ENCODE measurements at places on chromosomes 16 and 17.
A peak's percentile ranks its signal among the peaks of the same experiment; 100 is the strongest.

- no peak for DNase-seq
These were observed 45.7 kb upstream of the KPNB1 start for GRCh38 chr17:47603830-47604597.

GRCh38 chr16:7013990-7014389 is 318.7 kb upstream of the RBFOX1 start:
- DNase-seq = no peak

DNA sequence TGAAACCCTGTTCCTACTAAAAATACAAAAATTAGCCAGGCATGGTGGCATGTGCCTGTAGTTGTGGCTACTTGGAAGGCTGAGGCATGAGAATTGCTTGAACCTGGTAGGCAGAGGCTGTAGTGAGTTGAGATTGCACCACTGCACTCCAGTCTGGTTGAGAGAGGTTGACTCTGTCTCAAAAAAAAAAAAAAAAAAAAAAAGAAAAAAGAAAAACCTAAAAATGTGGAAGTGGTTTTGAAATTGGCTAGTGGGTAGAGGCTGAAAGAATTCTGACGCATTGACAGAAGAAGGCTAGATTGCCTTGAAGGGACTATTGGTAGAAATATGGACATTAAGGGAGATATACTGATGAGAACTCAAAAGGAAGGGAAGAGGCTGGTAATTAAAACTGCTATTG is 33.6 kb upstream of the CPPED1 start:
- DNase-seq = no peak

DNA sequence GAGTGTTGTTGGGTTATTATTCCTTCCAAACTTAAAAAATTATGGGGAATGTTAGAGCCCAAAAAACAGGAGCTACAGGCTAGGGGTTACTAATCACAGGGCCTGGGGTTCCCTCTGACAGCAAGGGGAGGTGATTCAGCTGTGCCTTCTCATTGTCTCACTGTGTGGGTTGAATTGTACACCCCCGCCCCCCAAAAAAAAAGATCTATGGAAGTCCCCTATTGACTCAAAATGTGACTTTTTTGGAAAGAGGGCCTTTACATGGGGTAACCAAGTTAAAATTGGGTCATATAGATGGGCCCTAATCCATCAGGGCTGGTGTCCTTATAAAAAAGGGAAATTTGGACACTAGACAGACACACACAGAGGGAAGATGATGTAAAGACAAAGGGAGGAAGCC is 190.2 kb downstream of the SOX9 start:
- no peak for DNase-seq

DNA sequence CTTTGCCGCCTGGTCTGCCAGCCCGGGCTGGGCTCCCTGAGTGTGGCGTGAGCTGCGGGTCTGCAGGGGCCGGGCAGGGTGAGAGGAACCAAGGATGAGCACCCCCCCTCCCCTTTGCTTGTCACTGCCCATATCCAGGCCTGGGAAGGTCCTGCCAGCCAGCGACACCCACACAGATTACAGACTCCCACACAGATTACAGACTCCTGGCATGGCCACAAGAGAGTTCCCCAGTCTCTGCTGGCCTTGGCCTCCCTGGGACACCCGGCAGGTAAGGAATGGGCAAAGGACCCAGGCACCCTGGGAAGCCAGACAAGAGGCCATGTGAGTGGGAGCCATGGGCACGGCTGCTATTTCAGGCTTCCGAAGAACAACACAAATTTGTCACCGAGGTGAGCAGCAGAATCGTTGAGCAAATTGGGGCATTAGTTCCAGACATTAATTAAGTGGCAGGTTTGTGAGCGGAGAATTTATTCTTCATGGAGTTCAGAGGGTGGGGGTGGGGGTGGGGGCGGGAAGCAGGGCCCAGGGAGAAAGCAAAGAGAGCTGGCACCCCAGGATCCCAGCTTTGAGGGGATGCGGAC is 41.4 kb downstream of the SRCIN1 start:
- no peak for DNase-seq

- DNase-seq = no peak
These were observed 13.7 kb downstream of the ALOX12B start for GRCh38 chr17:8073627-8074484.

GRCh38 chr16:10983159-10983558 is 38.8 kb downstream of the CLEC16A start:
- no peak for DNase-seq

DNA sequence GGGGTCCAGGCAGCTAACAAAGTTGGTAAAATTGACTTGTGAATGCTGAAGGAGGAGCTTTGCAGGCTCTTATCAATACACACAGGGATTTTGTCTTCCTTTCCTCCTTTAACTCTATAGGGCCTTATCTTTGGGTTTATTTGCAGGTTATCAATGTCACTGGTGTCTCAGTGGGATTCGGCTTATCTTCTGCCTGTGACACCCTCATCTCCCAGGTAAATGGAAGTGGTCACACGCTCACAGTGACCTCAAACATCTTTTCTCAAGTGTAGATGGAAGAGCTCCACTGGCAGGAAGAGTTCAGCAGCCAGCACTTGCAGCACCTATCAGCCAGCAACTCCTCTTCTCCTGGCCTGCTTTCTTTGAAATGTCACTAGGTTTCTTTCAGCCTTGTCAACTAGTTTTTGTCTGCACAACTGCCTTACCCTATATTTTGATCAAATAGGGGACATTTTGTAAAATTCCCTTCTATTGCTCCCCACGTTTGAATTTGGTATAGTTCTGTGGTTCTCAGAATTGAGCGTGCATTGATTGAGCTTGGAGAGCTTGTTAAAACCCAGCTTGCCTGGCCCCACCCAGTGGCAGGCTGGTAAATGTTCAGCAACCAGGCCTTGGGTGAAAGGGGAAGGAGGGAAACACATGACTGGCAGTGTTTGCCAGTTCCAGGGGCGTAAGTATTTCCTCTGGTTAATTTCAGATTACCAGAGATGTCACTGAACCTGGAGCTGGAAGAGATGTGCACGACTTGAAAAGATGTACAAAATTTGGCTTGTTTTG is 12.8 kb downstream of the SLC47A1 start:
- DNase-seq = no peak

DNA sequence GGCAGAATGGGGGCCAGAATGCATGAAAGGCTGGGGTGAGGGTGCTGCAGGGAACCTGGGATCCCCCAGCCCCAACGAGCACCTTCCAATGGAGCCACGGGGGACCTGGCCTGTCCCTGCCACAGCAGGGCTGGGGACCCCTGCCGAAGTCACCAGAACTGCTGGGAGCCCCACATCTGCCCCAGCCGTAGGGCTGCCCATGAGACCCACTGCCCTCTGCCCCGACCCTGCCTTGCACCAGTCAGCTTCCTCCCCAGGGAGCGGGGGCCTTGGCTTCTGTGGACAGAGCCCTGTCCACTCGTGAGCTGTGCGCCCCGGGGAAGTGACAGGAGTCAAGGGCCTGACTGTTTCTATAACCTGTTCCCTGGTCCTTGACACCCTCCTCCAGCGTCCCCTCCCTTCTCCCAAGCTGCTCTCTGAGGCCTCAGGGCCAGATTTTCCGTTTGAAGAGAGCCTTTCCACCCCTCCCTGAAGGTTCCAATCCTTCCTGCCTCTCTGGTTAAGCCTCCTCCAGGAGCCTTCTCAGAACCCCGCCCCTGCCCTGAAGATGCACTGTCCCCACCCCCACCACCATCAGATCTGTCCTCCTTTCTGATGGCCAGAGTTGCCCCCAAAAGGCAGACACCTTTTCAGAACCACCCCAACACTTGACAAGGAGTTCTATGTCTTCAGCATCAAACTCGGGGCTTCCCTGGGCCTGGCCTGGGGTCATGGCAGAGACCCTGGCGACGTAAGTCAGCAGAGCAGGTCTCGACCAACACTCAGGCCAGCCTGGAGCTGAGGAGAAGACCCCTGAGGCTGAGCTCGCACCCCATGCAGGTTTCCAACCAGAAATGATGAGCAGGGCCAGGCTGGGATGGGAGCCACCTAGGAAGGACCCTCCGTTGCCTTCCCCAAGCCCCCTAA is 10.7 kb upstream of the PRR29 start:
- no peak for DNase-seq

- DNase-seq = no peak
These were observed 1.6 kb downstream of the NDUFAF8 start for GRCh38 chr17:81240761-81241160.

GRCh38 chr17:80702315-80703141 is 157.9 kb downstream of the RPTOR start:
- no peak for DNase-seq

GRCh38 chr17:17137731-17138585 is 68.2 kb downstream of the PLD6 start:
- DNase-seq = no peak

- DNase-seq = no peak
These were observed 551.1 kb upstream of the CDH11 start for GRCh38 chr16:65672960-65673359.

GRCh38 chr17:38777641-38778250 is 21.6 kb downstream of the PIP4K2B start:
- DNase-seq = no peak

DNA sequence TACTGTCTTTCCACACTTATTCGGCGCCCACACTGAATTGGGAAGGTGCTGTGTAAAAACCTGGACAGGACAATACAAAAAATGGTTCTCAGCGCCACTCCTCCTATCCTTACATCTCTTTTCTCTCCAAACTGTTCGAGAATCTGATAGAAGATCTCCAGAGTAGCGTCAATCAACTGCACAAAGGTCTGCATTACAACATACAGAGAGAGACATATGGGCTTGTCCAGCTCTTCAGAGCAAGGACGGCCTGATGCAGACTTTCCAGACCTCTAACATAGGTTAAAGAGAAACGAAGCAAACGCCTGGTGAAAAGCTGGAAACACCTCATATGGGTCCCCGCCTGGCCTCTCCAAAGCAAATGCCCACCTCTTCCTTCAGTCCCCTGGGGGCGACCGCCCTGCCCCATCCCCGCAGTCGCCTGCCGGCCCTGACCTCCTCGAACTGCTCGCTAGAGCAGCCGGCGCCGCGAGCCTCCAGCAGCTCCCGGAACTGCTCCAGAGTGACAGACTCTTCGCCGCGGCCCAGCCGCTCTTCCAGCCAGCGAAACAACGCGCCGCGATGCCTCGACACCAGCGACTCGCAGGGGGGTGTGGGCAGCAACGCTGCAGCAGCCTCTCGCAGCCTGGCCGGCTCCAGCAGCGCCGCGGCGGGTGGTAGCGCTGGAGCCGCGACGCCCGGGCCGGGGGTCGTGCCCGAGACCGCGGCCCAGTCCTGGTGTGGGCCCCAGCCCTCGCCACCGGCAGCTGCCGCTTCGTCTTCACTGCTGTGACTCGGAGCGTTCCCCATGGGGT is 526 bp downstream of the ZZEF1 start:
- DNase-seq = no peak

- no peak for DNase-seq
These were observed 65.7 kb downstream of the CEP112 start for GRCh38 chr17:66126231-66126630.

- DNase-seq = no peak
These were observed 32.1 kb downstream of the NDE1 start for GRCh38 chr16:15682105-15682570.

DNA sequence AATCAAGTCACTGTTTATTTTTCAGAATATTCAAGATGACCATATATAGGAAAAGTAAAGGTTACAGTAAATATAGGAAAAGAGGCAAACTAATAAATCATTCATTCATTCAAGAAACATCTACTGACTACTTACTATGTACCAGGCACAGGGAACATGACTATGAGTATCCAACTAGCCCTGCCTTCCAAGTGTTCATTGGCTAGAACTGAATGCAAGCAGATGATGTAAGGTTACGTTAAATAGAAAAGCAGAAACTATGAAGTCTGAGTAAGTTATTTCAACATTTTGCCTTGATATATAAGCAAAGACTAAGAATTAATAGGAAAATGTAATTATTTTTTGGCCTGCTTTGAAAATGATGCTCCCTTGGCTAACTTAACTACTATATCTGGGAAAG is 36.7 kb downstream of the SPAG9 start:
- DNase-seq = no peak

DNA sequence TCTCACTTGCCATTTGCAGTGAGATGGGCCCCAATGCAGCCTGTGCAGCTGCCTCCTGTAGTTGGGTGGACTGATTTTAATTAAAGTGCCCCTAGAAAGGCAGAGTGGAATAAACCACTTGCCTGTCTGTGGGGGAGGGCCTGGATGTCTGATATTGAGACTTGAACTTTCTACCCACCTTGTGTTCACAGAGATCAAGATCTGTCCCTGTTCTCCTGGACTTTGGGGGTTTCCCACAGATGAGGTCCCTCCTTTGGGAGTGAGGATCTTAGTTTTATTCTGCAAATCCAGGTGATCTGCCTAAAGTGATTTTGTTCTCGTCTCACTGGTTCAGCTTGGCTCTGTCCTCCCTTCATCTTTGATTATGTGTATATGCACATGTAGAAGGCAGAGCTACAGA is 7.7 kb upstream of the DHRS13 start:
- DNase-seq = no peak

DNA sequence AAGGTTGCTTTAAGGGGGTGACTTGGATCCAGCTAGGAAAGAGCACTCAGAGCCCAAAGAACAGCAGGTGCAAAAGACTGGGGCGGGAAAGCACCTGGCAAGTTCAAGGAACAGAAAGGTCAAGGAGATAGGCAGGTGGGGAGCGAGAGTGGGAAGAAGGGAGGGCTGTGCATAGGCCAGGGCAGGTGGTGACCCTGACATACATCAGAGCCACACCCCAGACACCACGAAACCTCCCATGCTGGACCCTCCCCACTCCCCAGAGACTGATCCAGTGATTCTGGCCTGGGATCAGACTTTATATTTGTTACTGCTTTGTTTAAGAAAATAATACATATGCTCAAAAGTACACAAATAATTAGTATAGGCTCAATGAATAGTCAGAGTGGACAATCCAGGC is 48.5 kb upstream of the RBFOX3 start:
- peak; percentile 42 for DNase-seq

DNA sequence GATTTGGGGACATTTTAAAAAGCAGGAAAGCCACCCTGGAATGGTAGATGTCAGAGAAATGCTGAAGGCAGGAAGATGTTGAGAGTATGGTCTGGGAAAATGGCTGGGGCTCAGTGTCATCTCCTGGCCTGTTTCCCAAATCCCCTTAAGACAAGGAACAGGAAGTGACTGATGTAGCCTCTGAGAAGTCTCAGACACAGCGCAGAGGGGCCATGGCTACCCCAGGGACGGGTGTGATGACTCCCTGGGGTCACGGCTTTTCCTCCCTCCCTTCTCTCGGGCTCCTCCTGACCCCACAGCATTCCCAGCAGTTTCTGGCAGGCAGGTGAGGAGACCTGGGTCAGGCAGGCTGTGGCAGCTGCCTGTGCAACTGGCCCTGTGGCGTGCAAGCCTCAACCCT is 45.4 kb downstream of the RAP1GAP2 start:
- DNase-seq = no peak

DNA sequence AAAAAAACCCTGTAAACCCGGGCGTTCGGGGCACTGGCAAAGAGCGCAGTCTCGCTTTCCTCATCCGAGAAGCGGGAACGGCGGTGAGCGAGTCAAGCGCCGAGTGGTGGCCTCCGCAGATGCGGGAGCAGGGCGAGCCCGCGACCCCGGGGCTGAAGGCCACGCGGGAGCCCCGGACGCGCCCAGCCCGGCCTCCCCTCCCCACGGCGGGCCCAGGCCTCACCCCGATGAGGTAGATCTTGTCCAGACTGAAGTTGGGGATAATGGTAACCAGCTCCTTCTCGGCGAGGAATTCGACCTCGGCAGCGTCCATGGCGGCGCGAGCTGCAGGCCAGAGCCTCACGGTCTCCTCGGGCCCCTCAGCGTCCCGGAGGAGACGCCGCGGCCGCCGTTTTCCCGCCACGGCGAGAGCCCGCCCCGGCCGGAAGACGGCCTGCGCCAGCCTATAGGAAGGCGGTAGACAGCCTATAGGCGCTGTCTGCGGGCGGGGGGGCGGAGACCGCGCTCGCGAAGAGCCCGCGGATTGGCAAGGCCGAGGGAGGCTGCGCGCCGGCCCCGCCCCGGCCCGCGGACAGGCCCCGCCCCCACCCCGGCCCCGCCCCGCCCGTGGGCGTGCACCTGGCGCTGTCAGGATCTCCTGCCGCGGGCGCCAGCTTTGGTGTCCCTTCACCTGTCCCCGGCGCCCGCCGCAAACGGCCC is at the start of gene GINS2:
Gene GINS2, minus strand, starts transcription at position 369 of the 699 bp plus-strand sequence. Its CDS starts 56 bp downstream, at position 313.
- DNase-seq = peak; percentile 92

Data from left forelimb (tissue), 1 donor.